Neural progenitor cell (in vitro differentiated cells): ENCODE measurements at places on chromosomes 3 and 15.

DNA sequence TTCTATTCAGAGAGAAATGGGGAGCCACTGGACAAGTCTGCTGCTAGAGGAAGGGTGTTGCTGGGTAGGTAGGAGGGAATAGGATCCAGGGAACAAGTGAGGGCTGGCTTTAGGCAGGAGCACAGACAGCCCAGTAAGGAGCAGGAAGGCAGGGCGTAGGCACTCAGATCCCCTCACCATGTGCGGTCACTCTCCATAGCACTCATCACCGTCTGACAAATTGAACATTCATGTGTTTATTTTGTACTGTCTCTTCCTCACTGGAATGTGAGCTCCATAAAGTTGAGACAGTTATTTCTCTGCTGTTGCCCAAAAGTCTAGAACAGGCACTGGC, 24.2 kb upstream of the LRRC34 start:
- no peak for DNase-seq

GRCh38 chr3:8769088-8769822, at the start of gene OXTR:
Gene OXTR, minus strand, starts transcription at chr3:8769613. Its CDS starts 1,426 bp downstream, at chr3:8768187.
- DNase-seq, result peak; percentile 92

DNA sequence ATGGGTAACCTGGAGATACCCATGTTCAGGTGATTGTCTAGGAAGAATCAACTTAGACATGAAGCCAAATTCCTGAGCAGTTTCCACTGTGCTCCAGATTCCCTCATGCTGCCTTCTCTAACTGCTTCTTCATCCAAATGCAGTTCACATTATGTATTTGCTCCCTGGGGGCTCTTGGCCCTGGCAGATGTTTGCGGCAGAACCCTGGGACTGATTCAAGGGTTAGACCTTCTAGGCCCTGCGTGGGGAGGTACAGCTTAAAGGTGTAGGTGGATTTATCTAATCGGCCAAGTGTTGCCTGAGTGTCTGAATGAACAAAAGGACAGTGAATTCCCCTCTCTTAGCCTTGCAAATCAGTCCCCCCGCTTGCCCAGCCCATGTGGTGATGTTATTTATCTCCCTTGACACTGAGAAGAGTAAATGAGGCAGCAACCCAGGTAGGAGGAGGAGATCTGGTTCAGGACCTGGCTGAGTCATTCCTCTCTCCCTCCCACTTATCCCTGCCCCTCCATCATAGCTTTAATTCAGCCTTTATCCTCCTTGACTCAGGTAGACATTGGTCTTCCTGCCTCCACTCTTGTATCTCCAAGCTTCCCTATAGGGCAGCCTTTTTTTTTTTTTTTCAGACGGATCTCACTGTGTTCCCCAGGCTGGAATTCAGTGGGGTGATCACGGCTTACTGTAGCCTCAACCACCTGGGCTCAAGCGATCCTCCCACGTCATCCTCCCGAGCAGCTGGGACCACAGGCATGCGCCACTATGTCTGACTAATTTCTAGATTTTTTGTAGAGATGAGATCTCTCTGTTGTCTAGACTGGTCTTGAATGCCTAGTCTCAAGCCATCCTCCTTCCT, 54.8 kb downstream of the MAGEF1 start:
- DNase-seq, result no peak

DNA sequence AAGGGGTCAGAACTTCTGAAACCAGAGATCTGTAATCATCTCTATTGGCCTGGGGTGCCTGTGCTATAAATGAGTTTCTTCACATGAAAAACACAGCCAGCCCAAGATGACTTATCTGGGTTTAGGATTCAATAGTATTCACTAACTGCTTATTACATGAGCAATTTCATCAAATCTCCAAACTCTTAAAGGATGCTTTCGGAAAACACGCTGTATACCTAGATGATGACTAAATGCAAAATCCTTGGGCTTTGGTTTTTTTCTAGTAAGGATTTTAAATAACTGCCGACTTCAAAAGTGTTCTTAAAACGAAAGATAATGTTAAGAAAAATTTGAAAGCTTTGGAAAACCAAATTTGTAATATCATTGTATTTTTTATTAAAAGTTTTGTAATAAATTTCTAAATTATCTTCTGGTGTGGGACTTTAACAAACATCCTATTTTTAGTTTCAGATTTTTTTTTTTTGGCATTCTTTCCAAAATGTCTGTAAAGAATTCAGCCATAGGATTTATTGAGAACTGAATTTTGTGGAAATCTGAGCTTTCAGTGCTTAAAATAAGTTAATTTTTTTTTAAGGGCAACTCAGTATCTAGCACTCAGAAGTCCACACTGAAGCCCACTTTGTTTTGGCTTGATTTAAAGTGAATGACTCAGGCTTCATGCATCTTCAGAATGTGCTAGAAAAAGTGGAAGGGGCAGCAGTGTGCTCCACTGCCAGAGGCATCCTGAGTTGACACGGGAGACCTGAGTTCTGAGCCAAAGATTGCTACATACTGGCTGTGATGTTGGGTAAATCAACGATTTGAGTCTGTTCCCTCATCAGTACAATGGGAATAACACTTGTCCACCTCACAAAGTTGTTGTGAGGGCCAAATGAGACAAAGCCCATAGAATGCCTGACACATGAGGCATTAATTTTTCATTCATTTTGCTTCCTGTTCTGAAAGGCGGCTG, 18.7 kb downstream of the TMEM43 start:
- no peak for DNase-seq

- no peak for DNase-seq
These were observed 60.2 kb downstream of the MAP3K13 start for GRCh38 chr3:185423178-185423577.

- DNase-seq, result no peak
These were observed 36.7 kb downstream of the CMTM7 start for GRCh38 chr3:32428092-32429068.

- DNase-seq, result no peak
These were observed 18.7 kb downstream of the ZNF80 start for GRCh38 chr3:114218578-114219185.

- peak; percentile 56 for DNase-seq
These were observed at the start of gene LRRK1 for GRCh38 chr15:100918690-100919480. Gene LRRK1, plus strand, starts transcription at chr15:100919357. Its CDS starts 5,276 bp downstream, at chr15:100924633.

DNA sequence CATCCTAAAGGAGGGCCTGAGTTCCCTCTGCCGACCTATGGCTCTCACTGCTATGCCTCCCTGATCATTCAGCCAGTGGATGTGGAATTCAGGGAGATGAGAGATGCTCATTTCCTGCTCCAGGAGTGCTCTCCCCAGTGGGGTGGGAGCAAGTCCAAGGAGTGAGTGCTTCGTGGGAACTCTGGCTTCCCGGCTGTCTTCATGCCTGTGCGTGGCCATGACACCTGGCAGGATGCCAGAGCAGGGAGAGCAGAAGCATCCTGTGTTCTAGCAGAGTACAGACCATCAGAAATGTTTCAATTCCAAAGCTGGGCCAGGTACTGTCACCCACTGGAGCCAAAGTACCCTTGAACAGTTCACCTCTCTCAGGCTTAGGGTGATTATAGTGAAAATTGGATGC, 45.1 kb downstream of the APH1B start:
- DNase-seq, result no peak

GRCh38 chr3:32281570-32282106, 43.2 kb downstream of the CMTM8 start:
- no peak for DNase-seq

DNA sequence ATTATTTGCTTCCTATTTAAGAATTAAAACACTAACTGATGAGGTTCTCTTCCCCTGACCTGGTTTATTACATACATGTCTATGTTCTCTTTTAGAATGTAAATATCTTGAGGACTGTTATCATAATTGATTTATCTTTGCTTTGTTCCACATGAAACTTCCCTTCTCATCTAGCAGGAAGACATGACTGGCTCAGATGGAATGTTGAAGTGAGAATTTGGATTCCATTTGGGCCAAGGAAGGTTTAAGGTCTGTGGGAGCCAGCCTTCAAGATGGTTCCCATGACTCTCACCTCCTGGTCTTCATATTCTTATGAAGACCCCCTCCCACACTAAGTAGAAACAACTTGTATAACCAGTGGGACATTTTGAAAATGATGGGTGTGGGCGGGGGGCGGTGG, 222.2 kb upstream of the GADL1 start:
- DNase-seq, result no peak

- no peak for DNase-seq
These were observed 20.8 kb downstream of the SLC28A1 start for GRCh38 chr15:84905016-84905916.

DNA sequence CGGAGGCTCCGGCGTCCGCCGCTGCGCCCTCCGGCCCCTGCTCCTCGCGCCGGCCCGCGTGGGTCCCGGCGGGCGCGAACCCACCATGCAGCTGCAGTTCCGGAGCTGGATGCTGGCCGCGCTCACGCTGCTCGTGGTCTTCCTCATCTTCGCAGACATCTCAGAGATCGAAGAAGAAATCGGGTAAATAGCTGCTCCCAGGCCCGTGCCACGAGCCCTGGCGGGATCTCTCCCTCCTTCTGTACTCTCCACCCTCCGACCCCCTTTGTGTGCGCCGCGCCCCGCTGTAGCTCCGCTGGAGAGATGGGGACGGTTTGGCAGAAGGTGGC, 263 bp downstream of the ST8SIA2 start:
- DNase-seq, result no peak

DNA sequence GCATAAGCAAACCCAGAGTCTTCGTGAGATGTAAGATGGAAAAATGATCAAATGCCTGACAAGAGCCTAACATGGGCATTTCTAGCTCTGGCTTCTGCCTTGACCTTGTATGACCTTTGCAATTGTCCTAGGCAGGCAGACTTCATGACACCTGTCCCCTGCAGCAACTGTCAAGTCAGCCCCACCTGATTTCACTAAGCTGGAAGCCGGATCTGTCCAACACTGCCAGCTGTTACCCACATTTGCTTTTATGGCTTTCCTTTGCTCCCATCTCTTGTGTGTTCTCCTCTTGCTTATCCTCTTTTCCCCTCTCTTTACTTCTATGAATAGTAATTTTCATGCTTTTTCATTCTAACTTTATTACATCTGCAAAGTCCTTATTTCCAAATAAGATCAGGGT, 48.5 kb upstream of the TNIK start:
- no peak for DNase-seq

GRCh38 chr3:30639937-30640336, 33.5 kb downstream of the TGFBR2 start:
- no peak for DNase-seq

GRCh38 chr3:82764521-82764920, 1003.1 kb upstream of the GBE1 start:
- no peak for DNase-seq

- peak; percentile 89 for DNase-seq
These were observed at the start of gene PPM1L for GRCh38 chr3:160755776-160756304. Gene PPM1L, plus strand, starts transcription at chr3:160756231.

GRCh38 chr3:167940241-167940640, 155.5 kb downstream of the GOLIM4 start:
- DNase-seq, result no peak

- no peak for DNase-seq
These were observed 311.7 kb upstream of the ICE2 start for GRCh38 chr15:60790641-60791040.

DNA sequence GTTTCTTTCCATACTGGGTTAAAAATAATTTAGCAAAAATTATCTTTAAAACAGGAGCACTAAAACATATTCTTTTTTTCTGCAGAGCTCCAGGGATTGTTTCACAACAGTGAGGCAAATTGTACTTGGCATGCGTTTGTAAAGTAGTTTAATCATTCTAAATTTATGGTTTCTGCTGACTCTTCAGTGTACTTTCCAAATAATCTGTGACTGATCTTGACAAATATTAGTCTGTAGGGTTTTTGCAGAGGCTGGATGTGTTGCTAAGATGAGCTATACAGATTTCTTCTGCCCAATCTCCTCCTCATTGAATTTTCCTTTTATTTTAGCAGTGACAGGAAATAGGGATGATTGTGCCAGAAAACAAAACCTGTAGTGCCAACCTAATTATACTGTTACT, 328.0 kb upstream of the MANF start:
- no peak for DNase-seq

DNA sequence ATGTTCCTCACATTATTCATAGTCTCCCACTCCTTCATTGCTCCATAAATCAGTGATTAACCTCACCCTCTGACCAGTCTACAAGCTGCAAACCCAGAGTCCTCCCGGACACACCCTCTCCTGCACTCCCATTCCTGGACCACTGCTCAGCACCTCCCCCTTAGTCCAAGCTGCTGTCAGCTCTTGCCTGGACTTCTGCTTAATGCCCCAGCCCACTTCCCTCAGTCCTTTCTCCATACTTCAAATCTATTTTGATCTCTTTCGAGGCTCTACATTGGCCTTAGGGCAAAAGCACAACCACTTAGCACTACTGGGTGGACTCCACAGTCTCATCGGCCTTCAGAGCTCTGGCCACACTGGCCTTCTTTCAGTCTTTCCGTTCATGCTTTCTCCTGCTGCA, 79.4 kb upstream of the FAM98B start:
- DNase-seq, result no peak

- DNase-seq, result no peak
These were observed 973.7 kb downstream of the NSUN3 start for GRCh38 chr3:95036526-95037021.

- DNase-seq, result no peak
These were observed 648.9 kb upstream of the ALCAM start for GRCh38 chr3:104717828-104718196.

DNA sequence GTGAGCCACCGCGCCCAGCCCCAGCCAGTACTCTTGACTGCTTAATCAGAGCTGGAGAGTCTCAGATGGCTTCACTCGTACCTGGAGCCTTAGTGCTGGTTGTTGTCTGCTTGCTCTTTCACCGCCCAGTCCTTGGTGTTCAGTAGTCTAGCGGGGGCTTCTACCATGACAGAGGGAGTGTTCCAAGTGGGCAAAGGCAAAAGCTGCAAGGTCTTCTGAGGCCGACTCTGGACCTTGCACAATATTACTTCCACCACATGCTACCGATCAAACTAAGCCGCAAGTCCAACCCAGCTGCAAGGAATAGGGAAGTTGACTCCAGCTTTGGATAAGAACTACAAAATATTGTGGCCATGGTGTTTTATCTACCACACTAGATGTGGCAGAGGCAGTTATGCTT, 6.6 kb downstream of the PARL start:
- no peak for DNase-seq
